ENCODE measurements at places on chromosomes 4 and X. TPM values are rescaled to one million over a fixed set of nuclear protein-coding genes. Genes with fewer than 3 reads are reported as not detected.

TEC gene
- total RNA-seq = 1.0 TPM

VAMP7 gene
- total RNA-seq = 15.8 TPM

- H3K27ac ChIP-seq = no peak overlapping the region
- no peaks in the 10 kb centered on the region for H3K27me3 ChIP-seq
- H3K4me3 ChIP-seq = no peak overlapping the region
- no peaks in the 10 kb centered on the region for H3K36me3 ChIP-seq
- no peak for DNase-seq
Observed at GRCh38 chrX:18692541-18692940, 14.9 kb upstream of the PPEF1 start.

GRCh38 chr4:57013543-57014120, 34.9 kb downstream of the POLR2B start:
- no peaks in the 10 kb centered on the region for H3K4me1 ChIP-seq
- H3K27ac ChIP-seq = no peak overlapping the region
- no peak overlapping the region for H3K4me3 ChIP-seq
- no peak for DNase-seq

DNA sequence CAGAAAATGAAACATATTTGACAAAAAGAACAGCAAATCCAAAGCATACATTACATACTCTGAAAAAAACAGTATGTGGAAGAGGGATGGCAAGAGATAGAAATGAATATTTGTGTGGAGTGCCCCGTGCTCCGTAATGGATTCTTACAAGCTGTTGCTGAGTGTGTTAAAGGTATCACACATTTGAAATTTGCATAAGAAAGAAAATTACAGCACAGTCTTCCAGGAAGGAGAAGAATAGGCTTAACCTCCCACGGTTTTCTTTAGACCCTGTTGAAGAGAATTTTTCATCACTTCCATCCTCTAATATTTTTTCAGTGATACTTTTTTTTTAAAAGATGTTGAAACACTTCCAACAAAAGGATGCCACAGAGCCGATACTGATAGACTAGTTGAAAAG, 1489.4 kb downstream of the RAPGEF2 start:
- H3K27me3 ChIP-seq = no peaks in the 10 kb centered on the region
- no peak for DNase-seq
- H3K4me3 ChIP-seq = no peak overlapping the region
- no peak overlapping the region for H3K27ac ChIP-seq
- no peaks in the 10 kb centered on the region for H3K36me3 ChIP-seq
- no peaks in the 10 kb centered on the region for H3K4me1 ChIP-seq

- no peaks in the 10 kb centered on the region for H3K4me1 ChIP-seq
- DNase-seq = no peak
- H3K4me3 ChIP-seq = peak overlapping the region; percentile 11
- no peak overlapping the region for H3K27ac ChIP-seq
Observed at GRCh38 chrX:107935664-107936433, 46.3 kb downstream of the TEX13B start.

DNA sequence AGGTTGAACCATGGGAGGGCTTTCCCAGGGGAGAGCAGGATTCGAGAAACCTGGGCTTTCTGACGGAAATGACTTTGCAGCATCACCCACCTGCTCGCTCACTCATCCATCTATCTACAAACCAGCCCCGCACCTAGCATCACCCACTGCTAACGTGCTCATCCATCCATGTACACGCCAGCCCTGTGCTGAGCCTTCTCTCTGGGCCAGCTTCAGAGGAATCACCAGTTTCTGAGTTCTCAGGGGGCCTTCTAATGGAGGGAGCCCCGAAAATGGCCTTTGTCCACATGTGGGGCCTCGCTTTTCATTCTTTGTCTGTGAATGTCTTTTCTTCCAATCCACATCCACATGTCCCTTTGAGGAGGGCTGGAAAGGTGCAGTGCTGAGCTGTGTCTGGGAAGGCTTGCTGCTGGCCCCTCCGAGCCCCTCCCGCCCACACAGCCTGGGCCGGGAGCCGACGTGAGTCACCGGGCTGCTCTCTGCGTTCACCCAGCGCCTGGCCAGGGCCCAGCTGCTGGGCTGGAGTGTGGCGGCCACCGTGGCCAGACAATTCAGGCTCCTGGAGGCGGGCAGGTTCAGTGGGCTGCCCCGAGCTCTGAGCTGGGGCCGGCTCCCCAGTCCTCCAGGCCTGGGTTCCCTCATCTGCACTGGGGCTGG, 14.7 kb downstream of the SORCS2 start:
- DNase-seq = peak; percentile 57
- H3K36me3 ChIP-seq = no peaks in the 10 kb centered on the region
- H3K27ac ChIP-seq = no peak overlapping the region
- no peaks in the 10 kb centered on the region for H3K4me1 ChIP-seq
- no peaks in the 10 kb centered on the region for H3K27me3 ChIP-seq

Data from pancreas (tissue), 10 donors.